ENCODE measurements at places on chromosomes 12 and 14.

DNA sequence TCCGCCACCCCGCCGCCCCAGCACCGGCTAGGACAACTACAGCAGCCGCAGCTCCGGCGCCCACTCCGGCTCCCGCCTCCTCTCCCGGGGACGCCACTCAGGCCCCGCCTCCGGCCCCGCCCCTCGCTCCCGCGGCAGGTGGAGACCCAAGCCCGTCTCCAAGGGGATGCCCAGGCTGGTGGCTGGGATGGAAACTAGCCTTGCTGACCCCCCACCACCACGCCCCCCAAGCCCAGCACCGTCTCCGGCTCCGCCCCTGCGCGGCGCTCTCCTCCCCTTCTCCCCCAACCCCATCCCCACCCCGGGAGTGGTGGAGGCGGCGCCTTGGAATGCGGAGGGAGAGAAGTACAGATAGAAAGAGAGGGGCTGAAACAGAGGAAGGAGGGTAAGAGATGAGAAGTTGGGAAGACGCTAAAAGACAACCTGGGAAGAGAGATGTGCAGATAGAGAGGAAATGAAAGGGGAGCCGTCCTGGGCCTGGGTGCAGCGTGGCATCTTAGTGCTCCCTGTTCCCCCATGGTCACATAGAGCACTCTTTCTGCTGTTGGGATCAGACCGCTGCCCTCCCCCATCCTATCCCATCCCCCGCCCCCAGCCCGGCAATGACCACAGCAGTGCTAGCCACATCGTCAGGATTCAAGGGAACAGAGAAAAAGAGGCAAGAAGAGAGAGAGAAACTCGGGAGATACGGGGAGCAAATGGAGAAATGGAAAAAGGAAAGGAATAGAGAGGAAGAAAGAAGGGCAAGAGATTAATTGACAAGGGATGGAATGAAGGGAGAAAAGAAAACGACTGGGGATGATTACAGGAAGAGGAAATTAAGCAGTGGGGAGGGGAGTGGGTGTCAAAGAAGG is at the start of gene ITGA7:
Gene ITGA7, minus strand, starts transcription at position 64 of the 854 bp plus-strand sequence. CDS start 222 bp downstream, outside the sequence.
- DNase-seq = peak; percentile 83

DNA sequence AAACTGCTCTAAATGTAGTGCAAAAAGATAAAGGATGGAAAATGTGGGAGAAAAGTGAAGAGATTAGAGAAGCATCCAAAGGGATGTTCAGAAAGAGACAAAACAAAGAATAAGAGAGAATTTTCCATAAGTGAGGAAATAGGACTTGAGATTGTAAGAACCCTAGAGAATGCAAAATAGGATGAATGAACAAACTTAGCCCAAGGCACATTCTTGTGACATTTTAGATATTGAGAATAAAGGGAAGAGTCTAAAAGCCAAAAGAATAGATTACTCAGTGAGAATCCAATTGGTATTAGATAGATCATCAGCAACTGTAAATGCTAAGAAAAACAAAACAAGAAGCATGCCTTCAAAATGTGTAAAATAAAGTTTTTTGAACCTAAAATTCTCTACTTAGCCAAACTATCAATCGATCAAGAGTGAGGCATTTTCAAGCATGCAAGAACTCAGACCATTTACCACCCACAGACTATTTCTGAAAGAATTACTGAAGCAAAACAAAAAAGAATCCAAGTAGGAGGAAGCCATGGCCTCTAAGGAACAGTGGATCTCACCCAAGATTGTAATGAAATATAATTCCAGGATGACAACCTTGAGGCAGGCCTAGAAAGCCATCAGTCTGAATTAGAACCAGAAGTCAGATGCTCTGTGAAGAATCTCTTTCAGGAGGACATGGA is 33.5 kb downstream of the DYRK2 start:
- no peak for DNase-seq

- peak; percentile 48 for DNase-seq
Measured at GRCh38 chr12:51262758-51263177, 7.4 kb downstream of the SMAGP start.

DNA sequence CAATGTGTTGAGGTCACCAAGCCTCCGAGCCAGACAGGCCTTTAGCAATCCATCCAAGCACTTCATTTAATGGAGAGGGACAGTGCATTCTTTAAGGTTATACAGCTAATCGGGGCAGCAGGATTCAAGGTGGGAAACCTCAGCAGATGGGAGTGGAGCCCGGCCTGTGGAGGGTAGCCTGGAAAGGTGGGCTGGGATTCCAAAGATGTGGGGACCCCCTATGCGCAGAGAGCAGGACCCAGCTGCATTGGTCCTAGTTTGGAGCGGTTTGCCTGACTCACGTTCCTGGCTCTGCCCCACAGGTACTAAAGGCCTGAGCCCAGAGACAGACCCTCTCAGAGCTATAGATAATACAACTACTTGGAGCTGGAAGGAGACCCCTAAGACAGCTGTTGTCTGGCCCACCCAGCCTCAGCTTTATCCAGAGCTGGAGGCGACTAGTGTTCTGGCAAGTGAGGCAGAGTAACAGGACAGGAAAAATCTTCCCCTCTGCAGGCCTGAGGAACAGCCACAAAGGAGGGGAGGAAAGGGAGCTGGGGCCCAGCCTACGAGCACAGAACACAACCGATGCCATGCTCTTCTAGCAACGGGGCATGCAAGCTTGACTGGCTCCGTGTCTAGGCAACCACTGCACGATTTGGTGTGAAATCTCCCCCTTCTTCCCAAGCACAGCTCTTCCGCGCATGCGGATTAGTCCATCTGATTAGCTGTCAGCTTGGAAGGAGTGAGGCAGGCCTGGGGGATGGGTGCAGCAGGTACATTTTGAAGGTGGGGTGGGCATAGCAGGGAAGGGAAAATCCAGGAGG is 1.1 kb upstream of the MYH7 start:
- no peak for DNase-seq

- DNase-seq = no peak
Measured at GRCh38 chr14:33567023-33567728, 383.7 kb downstream of the EGLN3 start.

DNA sequence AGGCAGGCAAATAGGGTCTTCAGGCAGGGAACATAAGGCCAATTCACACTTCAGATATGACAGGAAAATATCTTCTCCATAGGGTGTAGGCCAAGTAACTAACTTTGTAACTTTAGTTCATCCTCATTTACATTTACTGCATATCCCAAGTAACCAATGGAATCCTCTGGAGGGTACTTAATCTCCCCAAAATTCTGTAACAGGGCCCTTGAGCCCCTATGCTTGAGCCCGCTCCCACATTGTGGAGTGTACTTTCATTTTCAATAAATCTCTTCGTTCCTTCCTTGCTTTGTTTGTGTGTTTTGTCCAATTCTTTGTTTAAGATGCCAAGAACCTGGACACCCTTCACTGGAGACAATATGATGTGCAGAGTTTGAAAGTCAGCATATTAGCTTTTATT is 45.3 kb downstream of the FSCB start:
- DNase-seq = no peak

DNA sequence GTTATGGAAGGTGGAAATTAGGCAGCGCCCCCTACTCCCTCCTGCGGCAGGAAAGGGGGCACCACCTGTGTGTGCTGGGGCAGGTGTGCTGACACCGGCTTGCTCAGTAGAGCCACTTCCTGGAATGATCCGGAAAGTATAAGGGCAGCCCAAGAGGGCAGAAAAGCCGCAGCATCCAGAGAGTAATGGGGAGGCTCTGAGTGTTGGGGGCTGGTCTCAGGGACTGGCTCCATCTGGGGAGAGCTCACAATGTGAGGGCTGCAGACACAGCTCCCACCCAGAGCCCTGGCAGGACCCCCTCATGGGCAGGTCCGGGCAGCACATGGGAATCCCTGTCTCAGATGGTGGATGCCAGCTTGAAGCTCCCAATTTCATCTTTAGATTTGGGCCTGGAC is 187.6 kb upstream of the C14orf180 start:
- peak; percentile 55 for DNase-seq

DNA sequence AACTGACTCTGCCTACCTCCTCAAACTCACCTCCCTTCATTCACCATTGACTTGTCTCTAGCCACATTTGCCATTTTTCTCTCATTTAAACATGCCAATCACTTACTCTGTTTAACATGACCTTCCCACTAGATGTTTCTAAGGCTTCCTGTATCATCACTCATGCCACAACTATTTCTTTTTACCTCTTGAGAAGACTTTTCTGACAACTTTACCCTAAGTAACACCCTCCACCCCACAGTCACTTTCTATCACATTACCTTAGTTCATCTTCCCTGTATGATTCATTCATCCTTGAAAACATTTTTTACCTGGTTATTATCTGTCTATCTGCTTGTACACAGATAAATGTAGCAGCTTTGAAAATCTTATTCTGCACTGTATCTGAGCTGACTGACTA is 19.4 kb downstream of the PLCZ1 start:
- no peak for DNase-seq

GRCh38 chr14:22070119-22070982 is 396.7 kb upstream of the OR4E1 start:
- peak; percentile 73 for DNase-seq

DNA sequence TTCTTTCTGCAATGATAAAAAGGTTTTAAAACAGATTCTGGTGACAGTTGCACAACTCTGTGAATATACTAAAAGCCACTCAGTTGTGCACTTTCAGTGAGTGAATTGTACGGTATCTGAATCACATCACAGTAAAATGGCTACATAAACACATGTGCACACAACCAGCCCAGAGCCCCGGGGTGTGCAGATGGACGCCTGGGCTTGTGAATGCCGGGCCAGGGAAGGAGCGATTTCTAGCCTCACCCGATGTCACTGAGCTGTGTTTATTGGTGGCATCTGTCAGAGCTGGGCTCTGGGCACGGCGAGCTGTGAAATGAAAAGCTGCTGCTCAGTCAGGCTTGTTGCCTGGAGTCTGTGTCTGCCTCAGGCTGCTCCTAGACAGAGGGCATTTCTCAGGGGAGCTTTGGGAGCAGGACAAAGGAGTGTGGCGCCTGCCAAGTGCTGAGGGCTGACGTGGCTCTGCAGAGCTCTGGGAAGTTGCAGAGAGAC is 25.9 kb downstream of the RHOF start:
- no peak for DNase-seq

DNA sequence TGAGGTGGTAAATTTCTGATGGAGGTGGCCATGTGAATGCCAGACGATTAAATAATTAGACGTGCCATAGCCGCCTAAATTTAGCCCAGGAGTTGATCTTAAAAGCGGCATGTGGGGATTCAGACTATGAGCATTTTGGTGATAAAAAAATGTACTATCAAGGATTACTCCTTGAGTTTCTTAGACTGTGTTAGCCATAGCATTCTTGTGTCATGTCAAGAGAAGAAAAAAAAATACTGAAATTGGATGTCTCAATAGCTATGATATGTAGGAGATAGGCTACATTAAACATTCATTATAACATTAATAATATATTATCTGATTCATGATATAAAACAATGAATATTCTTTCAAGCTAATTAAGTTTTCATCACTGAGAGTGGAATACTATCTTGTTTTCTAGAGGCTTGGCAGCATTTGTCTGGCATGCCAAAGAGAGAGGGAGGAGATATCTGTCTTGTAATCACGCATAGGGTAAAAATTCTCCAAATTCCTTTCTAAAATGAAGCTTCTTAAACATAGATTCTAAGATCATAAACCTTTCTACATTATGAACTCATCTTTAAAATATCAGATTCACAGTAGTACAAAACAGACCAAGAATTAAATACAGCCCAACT is 727.0 kb downstream of the C12orf50 start:
- DNase-seq = no peak

GRCh38 chr14:51908086-51908485 is 47.7 kb downstream of the GNG2 start:
- DNase-seq = no peak

GRCh38 chr14:92520102-92521057 is 6.8 kb downstream of the RIN3 start:
- DNase-seq = no peak

GRCh38 chr14:51298895-51299294 is 58.8 kb downstream of the TMX1 start:
- DNase-seq = no peak

GRCh38 chr12:468671-469389 is 9.1 kb downstream of the B4GALNT3 start:
- no peak for DNase-seq

GRCh38 chr14:32074887-32075572 is 2.1 kb upstream of the ARHGAP5 start:
- DNase-seq = no peak

DNA sequence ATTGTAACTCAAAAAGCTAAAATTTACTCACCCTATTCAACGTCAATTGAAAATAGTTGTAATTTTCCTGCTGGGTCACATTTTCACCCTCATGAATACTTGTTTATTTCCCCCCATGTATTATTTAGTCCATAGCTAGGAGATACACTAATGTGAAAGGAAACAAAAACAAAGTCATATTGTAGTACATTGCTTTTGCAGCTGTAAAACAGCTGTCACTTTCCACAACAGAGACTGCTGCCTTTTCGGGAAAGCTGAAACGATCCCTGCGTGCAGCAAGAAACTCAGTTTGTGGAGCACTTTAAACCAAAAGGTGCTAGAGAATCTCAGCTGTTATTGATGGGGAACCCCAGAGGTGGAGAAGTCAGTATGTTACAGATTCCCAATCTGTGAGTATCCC is 4.3 kb downstream of the RACGAP1 start:
- no peak for DNase-seq

GRCh38 chr14:70741482-70741881 is 67.8 kb downstream of the MAP3K9 start:
- DNase-seq = no peak

GRCh38 chr12:110258466-110258865 is 22.6 kb upstream of the ATP2A2 start:
- no peak for DNase-seq

GRCh38 chr12:48943221-48943620 is 14.1 kb downstream of the ARF3 start:
- DNase-seq = no peak

DNA sequence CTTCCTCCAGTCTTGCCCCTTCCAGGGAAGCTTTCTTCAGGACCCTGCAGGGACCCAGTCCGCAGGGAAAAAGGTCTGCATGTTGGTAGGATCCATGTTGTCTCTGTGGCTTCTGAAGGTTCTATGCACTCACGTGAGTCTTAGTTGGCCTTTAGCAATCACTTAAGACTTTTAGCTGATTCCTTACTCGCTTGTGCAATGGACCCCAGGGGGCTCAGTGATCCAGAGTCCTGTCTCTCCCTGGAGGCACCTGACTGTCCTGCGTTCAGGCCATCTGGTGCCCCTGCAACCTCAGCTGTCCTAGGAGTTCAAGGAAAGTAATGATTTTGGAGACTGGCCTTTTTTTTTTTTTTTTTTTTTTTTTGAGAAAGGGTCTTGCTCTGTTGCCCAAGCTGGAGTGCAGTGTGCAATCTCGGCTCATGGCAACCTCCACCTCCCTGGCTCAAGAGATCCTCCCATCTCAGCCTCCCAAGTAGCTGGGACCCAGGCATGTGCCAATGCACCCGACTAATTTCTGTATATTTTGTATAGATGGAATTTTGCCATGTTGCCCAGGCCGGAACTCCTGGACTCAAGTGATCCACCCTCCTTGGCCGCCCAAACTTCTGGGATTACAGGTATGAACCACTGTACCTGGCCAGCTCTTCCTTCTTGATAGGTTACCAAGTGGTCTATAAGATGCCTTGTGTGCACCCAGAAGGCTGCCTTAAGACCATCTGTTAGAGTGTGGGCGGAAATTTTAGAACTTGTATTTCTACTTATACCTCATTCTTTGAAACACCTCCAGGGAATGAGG is 4.6 kb downstream of the IFI27L2 start:
- no peak for DNase-seq

GRCh38 chr14:68306265-68306933 is 486.5 kb downstream of the ZFP36L1 start:
- no peak for DNase-seq

GRCh38 chr12:11650286-11651281 is 1.1 kb downstream of the ETV6 start:
- DNase-seq = peak; percentile 17

GRCh38 chr14:93655078-93655750 is 133.1 kb downstream of the PRIMA1 start:
- DNase-seq = no peak

GRCh38 chr12:28035500-28035899 is 63.0 kb upstream of the PTHLH start:
- no peak for DNase-seq

Data from CD4-positive, alpha-beta T cell treated with Interleukin-17A for 4 hours (primary cell).